Activated CD4-positive, alpha-beta T cell treated with anti-CD3 and anti-CD28 coated beads for 36 hours (primary cell): ENCODE measurements at places on chromosomes 12 and 14.

DNA sequence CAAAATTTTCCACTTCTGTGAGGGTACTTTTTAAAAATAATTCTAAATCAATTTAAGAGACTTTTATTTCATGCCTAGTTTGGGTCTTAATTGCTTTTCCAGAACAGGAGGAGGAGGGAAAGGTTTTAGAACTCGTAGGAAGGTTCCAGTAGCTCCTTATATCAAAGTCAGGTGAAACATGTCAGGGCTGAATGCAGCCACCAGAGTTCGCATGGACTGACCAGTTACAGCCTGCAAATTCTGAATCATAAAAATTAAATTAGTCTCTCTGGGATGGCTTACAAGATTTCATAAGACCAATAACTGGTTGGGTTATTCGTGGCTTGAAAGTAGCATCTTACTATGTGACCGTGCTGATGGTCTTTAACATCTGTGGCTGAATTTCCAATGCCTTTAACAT is 397 bp downstream of the BDKRB1 start:
- DNase-seq, result no peak

GRCh38 chr14:49574038-49574437 is 12.1 kb downstream of the RPS29 start:
- no peak for DNase-seq

GRCh38 chr12:26058308-26058707 is 66.5 kb downstream of the BHLHE41 start:
- DNase-seq, result peak; percentile 7

- DNase-seq, result no peak
Observed at GRCh38 chr12:111454311-111454710, 48.6 kb downstream of the SH2B3 start.

DNA sequence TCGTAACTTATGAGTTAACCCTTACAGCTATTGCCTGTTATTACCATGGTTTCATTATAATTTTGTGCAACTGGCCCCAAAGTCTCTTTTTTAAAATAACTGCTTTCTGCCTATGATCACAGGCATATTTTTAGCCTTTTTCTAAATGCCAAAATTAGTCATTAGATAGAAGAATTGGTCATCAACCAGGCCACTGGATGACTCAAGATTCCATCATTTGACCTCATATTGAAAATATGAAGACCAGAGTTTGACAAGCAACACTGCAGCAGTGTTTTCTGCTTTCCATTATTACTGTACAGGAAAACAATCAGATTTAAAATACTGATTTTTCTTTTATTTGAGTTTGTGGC is 54.7 kb upstream of the OTOGL start:
- no peak for DNase-seq
